ENCODE measurements at places on chromosomes 5 and 9. TPM values are rescaled to one million over a fixed set of nuclear protein-coding genes. Genes with fewer than 3 reads are reported as not detected.

STPG3 gene
- not detected for total RNA-seq

EQTN gene
- total RNA-seq: not detected

TSLP gene
- total RNA-seq: 1.5 TPM

FAM151B gene
- total RNA-seq: 4.0 TPM

GRPEL2 gene
- 22.7 TPM for total RNA-seq

HINT2 gene
- 42.7 TPM for total RNA-seq

ZNF367 gene
- 0.71 TPM for total RNA-seq

ERMP1 gene
- 8.3 TPM for total RNA-seq

FCN1 gene
- 27.9 TPM for total RNA-seq

PITX1 gene
- total RNA-seq: 0.13 TPM

BSPRY gene
- total RNA-seq: 0.19 TPM

CDH18 gene
- not detected for total RNA-seq

SLC34A1 gene
- total RNA-seq: not detected

ADGRD2 gene
- not detected for total RNA-seq

SPIN1 gene
- total RNA-seq: 64.2 TPM

ZBED3 gene
- 21.6 TPM for total RNA-seq

FAM169A gene
- 0.16 TPM for total RNA-seq

C5orf22 gene
- total RNA-seq: 16.5 TPM

DMRT2 gene
- 3.6 TPM for total RNA-seq

IFNA21 gene
- not detected for total RNA-seq

NPR3 gene
- 43.3 TPM for total RNA-seq

SLC22A5 gene
- 20.6 TPM for total RNA-seq

PCDHGB1 gene
- total RNA-seq: 1.3 TPM

PCDHGC4 gene
- 1.7 TPM for total RNA-seq

LCN10 gene
- total RNA-seq: 9.2 TPM

PCDHB9 gene
- 1.0 TPM for total RNA-seq

RNF180 gene
- 13.0 TPM for total RNA-seq

GZMA gene
- 1.0 TPM for total RNA-seq

NREP gene
- total RNA-seq: 6.8 TPM

FRRS1L gene
- total RNA-seq: 0.32 TPM

WDR38 gene
- not detected for total RNA-seq

GCNT4 gene
- 1.00 TPM for total RNA-seq

PCDHA6 gene
- total RNA-seq: 0.32 TPM

TMEM174 gene
- not detected for total RNA-seq

GABBR2 gene
- not detected for total RNA-seq

GRXCR2 gene
- total RNA-seq: not detected

C9orf153 gene
- 0.55 TPM for total RNA-seq

RNF224 gene
- total RNA-seq: not detected

C5orf58 gene
- not detected for total RNA-seq

PTPRD gene
- 18.0 TPM for total RNA-seq

ABO gene
- 2.3 TPM for total RNA-seq

UBAC1 gene
- 36.3 TPM for total RNA-seq

TPM2 gene
- 244 TPM for total RNA-seq

ATOSB gene
- 27.7 TPM for total RNA-seq

ZDHHC11 gene
- total RNA-seq: 11.0 TPM

ENHO gene
- total RNA-seq: not detected

NTRK2 gene
- total RNA-seq: 14.4 TPM

PCDHGA11 gene
- 3.1 TPM for total RNA-seq

AMBP gene
- total RNA-seq: not detected

SH3GLB2 gene
- 43.2 TPM for total RNA-seq

POLR3G gene
- total RNA-seq: 1.7 TPM

PRDM9 gene
- total RNA-seq: not detected

Data from mesenteric fat pad (tissue), 1 donor.